ENCODE measurements at places on chromosomes 2 and 18.

- peak; percentile 74 for DNase-seq
These were observed 11.3 kb upstream of the MLPH start for GRCh38 chr2:237475704-237476141.

DNA sequence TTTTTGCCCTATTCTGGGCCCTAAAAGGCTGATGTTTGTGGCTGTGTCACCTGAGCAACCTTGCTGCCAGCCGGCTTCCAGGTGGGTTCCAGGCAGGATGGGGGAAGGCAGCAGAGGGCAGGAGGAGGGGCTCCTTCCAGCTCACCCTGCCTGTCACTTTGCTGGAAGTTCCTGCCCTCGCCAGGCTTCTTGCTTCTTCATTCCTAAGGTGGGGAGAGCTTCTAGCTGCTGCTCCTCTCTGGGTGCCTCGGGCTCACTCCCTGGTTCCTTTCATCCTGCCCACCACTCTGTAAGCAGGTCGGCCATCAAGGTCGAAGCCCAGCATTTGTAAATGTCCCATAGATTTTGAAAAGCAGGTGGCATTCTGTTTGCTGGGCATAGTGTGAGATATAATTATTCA is 249.4 kb upstream of the HS6ST1 start:
- DNase-seq, result no peak

GRCh38 chr2:182584462-182584861 is 131.6 kb upstream of the DNAJC10 start:
- no peak for DNase-seq

DNA sequence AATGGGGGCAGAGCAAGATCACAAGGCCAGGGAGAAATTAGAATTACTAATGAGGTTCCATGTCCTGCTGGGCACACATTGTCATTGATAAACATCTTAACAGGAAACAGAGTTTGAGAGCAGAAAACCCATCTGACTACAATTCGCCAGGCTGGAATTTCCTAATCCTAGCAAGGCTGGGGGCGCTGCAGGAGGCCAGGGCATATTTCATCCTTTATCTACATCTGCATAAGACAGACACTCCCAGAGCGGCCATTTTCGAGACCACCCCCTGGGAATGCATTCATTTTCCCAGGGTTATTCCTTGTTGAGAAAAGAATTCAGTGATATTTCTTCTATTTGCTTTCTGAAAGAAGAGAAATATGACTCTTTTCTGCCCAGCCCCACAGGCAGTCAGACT is 152.7 kb downstream of the SUCLG1 start:
- no peak for DNase-seq

DNA sequence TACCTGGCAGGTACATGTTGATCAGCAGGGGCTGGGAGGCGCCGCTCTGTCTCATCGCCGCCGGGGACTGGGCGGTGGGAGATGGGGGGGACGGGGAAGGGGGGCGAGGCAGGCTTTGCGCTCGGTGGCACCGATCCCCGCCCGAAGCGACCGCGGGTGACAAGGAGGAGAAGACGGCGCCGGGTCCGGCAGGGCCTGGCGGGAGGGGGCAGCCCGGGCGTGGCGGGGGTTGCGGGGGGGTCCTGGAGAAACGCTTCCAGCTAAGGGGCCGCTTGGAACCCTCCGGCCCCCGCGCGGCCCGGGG is at the start of gene FEV:
TSS of gene FEV (minus strand) at position 164 of the 304 bp plus-strand sequence. CDS start at position 55, 109 bp downstream.
- DNase-seq, result no peak

GRCh38 chr18:6382963-6383362 is 31.7 kb downstream of the L3MBTL4 start:
- no peak for DNase-seq

DNA sequence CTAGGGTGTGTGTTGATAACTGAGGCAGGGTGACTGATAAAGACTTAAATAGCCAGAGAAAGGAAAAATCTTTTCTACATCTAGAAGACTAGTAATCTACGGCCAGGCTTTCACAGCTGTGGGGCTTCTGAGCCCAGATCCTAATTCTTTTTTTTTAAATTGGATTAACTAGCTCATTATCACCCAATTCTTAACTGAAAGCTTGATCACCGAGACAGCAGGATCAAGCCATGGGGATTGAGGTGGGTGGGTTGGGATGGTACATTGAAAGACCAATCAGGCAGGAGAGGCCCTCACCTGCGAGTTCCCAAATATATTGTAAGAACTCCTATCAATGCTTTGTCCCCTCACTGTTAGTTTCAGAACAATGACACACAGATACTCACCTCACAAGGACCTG is 20.0 kb upstream of the NFE2L2 start:
- DNase-seq, result no peak

DNA sequence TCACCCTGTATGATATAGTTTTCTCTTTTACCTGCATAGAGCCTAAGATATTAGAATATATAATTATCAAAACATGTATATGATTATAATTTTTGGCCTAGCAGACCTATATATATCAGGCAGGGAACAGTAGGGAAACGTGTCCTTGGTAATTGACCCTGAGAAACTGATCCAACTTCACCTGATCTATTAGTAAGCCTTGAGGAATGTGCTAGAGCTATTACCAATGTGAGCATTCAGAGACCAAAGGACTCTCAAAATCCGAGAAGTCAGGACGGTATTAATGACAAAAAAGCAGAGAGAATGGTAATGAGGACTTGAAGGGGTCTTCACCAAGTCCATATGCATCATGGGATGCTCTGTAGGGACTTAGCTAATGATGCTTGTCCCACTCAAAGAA is 571.9 kb downstream of the CPS1 start:
- no peak for DNase-seq

- no peak for DNase-seq
These were observed 80.8 kb downstream of the MEIS1 start for GRCh38 chr2:66515743-66516142.

GRCh38 chr2:20963867-20964266 is 80.0 kb downstream of the APOB start:
- no peak for DNase-seq

DNA sequence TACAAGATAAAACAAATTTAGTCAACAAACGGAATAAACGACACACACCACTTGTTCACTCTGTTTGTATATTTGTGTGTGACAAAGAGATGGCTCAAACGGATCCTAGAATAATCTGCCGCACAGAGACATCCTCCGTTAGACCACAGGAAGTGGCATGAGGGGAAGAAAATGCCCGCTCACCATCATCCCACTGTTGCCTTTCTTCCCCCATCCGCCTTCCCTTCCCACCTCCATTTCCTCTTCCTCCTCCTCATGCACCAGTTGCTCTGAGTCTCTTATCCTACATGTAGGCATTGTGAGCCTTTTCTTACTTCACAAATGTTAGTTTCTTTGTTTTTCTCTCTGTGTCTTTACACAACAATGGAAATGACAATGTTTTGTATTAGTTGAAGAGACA is 228.5 kb upstream of the SMIM21 start:
- no peak for DNase-seq

- DNase-seq, result no peak
These were observed 188.7 kb upstream of the HNMT start for GRCh38 chr2:137775529-137775928.

GRCh38 chr2:45585267-45585861 is 25.7 kb downstream of the SRBD1 start:
- DNase-seq, result peak; percentile 49

- DNase-seq, result no peak
These were observed 407.0 kb downstream of the DSEL start for GRCh38 chr18:67109535-67109934.

DNA sequence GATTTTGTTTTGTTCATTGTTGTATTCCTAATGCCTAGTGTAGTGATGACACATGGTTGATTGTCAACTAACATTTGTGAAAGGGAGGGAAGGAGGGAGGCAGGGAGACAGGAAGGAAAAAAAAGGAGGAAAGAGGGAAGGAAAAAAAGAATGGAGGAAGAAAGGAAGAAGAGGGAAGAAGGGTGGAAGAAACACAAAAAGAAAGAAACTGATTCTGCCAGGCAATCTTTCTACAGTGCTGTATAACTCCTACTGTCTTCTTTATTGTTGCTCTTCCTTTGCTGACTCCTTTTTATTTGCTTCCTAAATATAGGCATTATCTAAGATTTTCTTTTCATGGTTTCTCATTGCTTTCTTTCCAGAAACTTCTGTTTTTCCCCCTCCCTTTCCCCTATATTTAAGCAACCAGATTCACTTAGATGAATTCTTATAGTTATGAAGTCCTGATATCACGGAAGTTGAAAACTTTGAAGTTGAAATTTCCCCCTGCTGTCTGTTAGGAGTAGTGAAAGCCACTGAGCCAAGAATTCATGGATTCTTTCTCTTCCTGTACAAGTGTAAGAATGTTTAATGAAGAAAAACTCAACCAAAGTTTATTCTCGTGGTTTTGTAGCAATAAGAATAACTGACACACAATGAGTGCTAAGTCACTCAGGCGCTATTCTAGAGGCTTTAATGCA is 305.1 kb upstream of the FSHR start:
- DNase-seq, result no peak

DNA sequence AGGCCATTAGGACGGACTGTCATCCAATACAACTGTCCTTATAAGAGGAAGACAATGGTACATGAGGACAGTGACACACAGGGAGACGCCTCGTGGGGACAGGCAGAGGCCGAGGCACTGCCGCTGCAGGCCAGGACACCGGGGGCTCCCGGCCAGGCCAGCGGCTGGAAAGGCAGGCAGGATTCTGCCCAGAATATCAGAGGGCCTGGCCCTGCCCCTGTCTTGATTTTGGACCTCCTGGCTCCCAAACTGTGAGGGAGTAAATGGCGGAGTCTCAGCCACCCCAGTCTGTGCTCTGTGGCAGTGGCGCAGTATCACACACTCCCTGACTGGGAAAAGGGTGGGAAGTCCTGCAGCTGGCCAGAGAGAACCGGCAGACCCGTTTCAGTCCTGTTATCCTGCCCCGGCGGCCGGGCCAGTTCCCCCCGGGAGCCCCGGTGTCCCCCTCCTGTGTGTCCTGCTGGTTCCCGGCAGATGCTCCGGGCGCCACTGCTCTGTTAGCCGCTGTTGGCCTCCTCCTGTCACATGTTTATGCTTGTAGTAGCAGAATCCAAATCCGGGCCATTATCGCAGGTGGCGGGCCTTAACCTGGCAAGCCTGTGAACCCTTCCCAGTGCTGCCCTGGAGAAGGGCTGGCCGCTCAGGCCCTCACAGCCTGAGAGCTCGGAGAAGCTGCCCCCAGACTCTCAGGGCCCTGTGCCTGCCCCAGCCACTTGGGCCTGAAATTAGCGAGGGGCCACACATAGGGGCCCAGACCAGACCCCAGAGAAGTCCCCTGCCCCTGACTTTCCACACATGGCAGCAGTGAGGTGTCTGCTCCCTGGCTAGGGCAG is 31.4 kb upstream of the TAF1B start:
- DNase-seq, result no peak

GRCh38 chr2:2851316-2851715 is 520.2 kb upstream of the MYT1L start:
- DNase-seq, result no peak

DNA sequence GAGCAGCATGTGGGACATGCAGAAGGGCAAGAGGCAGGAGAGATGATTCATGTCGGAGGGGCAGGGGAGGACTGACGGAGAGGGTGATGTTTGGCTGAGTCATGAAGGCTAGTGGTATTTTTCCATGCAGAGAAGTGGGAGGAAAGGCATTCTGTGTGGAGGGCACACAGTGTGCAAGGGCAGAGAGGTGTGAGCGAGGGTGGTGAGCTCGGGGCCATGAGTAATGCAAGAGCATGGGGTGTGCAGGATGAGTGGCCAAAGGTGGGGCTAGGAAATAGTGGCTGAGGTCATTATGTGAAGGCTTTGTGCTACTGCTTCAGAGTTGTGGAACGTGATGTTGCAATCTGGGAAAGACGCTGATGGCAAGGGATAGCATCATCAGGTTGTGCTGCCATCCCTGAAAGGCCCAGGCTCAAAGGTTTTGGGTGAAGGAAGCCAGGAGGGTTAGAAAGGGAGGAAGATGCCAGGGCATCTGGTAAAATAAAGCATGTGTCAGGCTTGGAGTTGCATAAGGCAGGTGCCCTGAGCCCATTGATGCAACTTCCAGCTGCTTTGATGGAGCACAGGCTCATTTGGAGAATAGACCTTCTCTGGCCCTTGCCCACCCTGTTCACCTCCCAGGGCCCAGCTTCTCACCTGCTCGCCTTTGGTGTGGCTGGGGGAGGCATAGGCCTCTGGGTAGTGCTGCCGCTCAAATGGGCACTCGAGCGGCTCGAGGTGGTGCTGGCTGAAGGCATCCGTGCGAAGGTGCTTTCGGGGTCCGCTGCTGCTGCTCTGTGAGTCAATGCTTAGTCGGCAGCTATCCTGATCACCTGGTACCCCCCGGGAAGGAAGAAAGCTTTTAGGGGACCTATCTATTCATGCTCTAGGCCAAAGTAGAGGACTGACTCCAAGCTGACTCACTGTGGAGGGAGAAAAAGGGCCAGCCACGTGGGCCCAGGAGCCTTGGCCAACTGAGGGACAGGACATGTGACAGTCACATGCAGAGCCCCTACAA is 37.5 kb downstream of the PAX8 start:
- DNase-seq, result peak; percentile 98

GRCh38 chr2:234372506-234372905 is 124.4 kb downstream of the ARL4C start:
- no peak for DNase-seq

DNA sequence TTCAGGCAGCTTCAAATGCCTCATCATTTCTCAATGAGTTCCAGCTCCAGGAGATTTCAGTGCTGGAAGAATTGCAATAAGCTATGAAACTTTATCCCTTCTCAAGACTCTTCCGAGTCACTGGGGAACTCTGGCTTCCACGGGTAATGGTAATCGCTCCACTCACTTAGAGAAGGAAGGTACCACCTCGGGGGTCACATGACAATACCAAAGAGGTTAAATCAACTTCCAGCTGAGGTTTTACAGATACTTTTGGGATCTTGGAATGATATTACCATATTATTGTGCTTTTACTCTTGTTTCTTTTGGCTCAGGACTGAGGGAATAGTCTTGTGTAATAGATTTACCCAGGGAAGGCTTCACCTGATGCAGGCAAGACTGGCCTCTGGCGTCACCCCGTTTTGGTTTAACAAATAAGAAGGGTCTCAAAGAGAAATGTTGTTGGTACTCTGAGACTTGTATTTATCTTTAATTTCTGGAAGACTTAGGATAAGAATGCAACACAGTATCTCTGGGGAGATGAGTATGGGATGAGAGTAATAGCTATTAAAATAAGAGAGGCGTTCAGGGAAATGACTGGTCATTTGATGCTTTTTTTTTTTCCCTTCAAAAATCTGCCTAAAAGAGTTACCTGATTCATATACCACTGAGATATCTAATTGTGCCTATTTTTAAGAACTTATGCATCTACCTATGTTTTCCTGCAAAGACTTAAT is 316.9 kb upstream of the ZEB2 start:
- peak; percentile 78 for DNase-seq
